ENCODE measurements at places on chromosomes 1 and 21.

- DNase-seq: no peak
Observed at GRCh38 chr1:38051079-38051543, 4.5 kb upstream of the POU3F1 start.

GRCh38 chr1:201329286-201329685, 46.0 kb downstream of the PKP1 start:
- no peak for DNase-seq

- no peak for DNase-seq
Observed at GRCh38 chr1:179747611-179748010, 4.5 kb downstream of the FAM163A start.

GRCh38 chr1:171780583-171781175, 781 bp upstream of the METTL13 start:
- DNase-seq: no peak

GRCh38 chr1:50091068-50091467, 17.7 kb upstream of the ELAVL4 start:
- DNase-seq: no peak

DNA sequence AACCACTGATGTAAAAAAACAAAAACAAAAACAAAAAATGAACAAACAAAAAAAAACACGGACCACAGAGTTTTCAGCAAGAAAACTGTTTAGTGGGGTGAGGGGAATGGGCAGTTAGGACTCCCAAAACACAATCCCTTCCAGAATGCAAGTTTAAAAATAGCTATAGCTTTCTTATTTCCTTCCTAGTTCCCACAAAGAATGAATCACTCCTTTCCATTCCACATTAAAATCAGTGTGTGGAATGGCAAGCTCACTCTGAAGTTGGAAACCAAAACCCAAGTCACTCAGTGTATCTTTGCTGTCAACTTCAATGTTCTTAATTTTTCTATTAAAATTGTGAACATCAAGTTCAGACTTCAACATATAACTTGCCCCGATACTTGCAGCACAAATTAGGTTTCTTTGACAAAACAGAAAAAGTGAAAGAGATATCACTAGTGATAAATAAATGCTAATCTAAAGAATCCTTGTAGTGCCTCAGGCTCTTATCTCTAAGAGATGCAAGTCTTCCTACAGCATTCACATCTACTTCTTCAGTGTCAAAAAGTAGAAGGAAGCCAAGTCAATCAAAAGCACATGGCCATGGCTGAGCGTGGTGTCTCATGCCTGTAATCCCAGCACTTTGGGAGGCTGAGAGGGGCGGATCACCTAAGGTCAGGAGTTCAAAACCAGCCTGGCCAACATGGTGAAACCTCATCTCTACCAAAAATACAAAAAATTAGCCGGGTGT, 45.5 kb downstream of the TOR3A start:
- no peak for DNase-seq

DNA sequence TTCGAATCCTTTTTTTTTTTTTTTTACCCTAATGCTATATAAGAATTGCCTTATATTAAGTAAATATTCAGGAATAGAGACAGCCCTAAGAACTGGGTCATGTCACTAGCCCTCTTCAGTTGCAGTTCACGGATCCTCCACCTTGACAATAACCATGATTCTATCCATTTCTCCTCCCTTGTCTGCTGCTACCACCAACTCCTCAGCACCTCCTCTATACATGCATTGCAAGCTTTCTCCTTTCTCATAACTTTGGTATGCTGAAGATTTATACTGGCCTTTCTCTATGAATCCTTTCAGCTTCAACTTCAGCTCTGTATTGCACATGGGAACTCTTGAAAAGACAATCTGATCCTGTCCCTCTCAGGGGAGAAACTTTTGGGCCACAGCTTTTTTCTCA, 14.3 kb upstream of the DR1 start:
- DNase-seq: no peak

- DNase-seq: no peak
Observed at GRCh38 chr21:29583424-29583924, 284.8 kb downstream of the BACH1 start.

GRCh38 chr1:155184351-155184811, 10.7 kb downstream of the TRIM46 start:
- no peak for DNase-seq

GRCh38 chr1:11383553-11384169, 95.3 kb upstream of the DISP3 start:
- no peak for DNase-seq

DNA sequence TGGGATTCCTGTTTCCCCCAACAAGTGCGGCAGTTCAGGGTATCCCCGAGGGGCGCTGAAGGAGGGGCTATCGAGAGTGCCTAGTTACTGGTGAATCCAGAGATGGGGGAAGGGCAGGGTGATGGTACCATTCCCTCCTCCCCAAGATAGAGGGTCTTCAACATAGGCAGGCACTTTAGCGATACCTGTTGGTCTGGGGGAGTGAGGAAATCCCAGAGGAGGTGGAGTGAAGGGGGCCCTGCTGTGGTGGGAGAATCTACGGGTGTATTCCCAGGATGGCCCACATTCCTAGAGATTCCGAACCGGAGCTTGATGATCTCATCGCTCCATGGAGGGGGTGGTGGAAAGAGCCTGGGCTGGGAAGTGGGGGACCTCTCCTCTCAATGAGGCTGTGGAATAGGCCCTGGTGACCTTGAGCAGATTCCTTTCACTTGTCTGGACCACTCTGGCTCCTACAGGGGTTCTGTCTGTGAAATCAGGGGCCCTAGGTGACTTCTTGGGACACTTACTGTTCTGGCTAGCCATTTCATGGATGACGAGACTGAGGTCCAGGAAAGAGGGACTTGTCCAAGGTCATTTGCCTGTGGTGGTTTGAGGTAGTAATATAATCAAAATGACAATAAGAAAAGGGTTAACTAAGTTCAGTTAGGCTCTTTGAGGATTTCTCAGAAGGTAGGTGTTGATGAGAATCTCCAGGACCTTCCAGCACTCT, 52.7 kb upstream of the SYNC start:
- DNase-seq: no peak

DNA sequence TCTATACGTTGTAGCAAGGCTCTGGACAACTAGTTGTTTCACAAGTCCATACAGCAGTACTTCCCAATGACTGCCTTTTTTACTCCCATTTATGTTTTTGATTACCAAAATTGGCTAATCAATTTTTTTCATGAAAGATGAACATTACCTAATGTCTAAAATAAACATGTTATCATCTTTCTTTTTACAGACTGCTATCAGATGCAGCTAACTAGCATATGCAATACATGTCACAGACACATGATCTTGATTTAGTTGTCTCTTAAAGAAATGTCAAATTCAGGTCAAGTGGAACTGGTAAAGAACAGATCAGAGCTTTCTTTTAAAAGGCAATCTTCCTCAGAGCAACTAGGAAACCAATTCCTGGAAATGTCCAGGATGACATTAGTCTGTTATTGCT, 630 bp upstream of the DBT start:
- DNase-seq: no peak

DNA sequence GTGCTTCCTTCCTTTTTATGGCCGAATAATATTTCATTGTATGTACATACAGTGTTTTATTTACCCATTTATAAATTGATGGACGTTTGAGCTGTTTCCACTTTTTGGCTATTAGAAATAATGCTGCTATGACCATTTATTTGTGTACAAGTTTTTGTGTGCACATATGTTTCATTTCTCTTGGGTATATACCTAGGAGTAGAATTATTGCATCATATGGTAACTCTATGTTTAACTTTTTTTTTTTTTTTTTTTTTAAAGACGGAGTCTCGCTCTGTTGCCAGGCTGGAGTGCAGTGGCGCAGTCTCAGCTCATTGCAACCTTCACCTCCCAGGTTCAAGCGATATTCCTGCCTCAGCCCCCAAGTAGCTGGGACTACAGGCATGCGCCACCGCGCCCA, 19.0 kb downstream of the SDHC start:
- DNase-seq: no peak

DNA sequence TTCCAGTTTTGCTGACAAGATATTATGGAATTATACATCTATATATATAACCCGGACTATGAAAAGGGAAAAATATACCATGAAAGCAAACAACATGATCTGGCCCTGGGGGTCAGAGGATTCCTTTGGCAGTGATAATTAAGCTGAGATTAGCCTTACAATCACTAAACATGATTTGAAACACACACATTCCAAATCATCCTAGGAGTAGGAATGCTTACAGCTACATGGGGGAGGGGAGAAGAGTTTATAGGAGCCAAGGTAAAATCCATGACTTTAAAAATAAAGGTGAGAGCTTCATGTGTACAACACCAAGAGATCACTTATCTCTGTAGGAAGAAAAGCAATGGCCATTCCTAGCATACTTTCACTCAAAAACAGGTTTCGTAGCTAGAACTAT, 57.6 kb downstream of the AKT3 start:
- DNase-seq: no peak

DNA sequence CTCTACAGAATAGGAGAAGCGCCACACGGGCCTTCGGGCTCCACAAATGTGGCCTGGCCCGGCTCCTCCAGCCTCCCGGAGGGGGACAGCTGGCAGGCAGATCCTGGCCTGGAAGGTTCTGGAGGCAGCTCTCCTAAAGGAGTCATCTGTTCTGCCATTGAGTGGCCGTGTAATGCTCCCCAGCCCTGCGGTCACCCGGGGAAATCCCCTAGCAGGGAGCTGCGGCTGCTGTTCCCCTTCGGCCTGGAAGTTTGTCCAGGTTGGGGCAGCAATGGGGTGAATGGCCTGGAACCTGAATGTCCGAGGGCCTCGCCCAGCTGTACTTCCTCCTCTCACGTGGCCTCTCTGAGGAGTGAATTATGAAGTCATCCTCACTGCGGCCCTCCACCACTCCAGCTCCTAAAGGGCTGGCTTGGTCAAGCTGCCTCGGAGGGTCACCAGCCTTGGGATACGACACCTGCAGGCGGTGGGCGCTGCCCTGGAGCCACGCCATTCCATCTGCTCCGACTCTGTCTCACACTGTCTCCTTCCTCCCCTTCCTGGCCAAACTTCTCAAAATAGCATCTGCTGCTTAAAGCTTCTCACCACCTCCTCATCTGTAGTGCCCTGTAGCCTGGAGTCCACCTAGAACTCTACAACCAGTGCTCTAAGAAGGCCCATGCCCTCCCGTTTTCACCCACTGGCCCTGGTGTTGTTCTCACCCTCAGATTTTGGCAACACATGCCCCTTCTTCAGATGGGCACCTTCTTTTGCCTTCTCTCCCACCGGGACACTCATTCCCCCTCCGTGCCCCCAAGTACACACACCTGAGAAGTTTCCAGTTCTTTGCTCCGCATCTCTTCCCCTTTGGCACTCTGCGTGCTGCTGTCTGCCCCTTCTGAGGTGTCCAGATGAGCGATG, 54.4 kb upstream of the TMPRSS2 start:
- no peak for DNase-seq

DNA sequence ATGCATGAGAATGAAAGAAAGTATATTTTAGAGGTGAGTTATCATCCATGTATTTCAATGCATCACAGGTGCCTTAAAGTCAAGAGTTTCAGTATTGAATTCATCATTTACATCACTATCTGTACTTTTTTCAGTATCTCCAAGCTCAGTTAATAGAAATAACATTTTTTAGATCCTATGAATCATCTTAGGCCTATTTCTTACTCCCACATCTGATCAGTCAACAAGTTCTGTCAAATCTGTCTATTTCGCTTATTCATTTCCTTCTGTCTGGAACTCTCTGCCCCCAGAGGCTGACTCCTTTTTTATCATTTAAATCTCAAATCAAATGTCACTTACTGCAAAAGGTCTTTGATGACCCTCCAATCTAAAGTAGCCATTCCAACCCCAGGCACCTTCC, 295.2 kb downstream of the LRRC7 start:
- DNase-seq: no peak

DNA sequence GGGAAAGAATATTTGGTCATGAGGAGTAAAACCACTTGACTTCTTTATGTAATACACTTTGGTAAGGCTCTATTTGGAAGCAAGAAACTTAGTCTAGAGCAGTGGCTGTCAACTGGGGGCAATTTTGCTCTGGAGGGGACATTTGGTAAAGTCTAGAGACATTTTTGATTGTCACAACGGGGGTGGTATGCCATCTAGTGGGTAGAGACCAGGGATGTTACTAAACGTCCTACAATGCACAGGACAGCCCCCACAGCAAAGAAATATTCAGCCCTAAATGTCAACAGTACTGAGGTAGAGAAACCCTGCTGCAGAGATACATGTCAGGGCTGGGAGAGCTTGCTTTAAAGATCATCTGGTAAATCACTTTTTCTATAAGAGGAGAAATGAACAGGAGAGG, 13.5 kb downstream of the FUCA1 start:
- DNase-seq: no peak

- no peak for DNase-seq
Observed at GRCh38 chr1:39852876-39853275, 30.4 kb downstream of the TRIT1 start.

- no peak for DNase-seq
Observed at GRCh38 chr1:167330601-167331293, 110.1 kb downstream of the POU2F1 start.

GRCh38 chr1:201427963-201428362, 6.4 kb upstream of the TNNI1 start:
- no peak for DNase-seq

GRCh38 chr21:34282223-34282622, 81.6 kb upstream of the KCNE2 start:
- no peak for DNase-seq

- peak; percentile 54 for DNase-seq
Observed at GRCh38 chr1:207959141-207959825, 48.4 kb upstream of the CD34 start.

GRCh38 chr1:23575226-23575810, 16.0 kb upstream of the ID3 start:
- no peak for DNase-seq

DNA sequence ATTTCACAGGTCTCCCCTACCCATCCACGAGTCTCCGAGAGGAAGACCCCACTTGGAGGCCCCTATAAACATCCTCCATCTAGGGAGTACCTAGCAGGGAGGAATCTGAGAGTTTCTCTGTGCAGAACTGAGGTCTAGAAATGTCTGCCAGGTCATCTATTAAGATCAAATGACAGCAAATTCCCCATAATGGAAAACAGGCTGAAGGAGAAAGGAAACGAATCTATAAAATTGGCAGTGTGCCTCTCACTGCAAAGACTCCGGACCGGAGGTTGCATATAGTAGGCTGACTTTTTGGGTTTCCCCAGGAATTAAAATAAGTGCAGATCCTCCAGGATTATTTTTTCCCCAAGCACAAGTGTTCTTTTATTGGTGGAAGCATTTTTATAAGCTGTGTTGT, 57.7 kb downstream of the NMNAT2 start:
- no peak for DNase-seq

DNA sequence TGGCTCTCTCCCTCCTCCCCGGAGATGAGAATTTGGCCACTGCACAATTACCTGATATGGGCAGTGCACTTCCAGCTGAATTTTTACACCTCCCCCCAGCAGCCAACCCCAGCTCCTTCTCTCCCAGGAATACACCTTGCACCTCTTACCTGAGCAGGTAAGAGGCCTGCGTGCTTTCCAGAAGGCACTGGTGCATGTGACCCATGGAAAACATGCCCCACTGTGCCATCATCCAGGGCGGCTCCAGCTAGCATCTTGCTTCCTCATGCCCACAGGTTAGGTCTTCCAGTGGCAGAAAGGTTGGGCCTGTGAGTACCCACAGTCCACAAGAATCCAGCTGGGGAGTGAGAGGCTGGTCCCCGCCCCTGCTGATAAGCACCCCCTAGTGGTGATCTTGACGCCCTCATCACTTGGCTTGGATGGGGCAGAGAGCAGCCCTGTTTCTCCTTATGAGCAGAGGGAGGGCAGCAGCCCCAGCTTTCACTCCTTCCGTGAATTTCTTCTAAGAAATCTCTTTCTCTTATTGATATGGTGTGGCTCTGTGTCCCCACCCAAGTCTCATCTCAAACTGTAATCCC, 57.8 kb downstream of the EDARADD start:
- DNase-seq: peak; percentile 37

Data from colonic mucosa (tissue), 4 donors.